ENCODE measurements at places on chromosomes 7 and 10.

GRCh38 chr7:30254717-30255063 lies 29.7 kb upstream of the ZNRF2 start:
- no peak for DNase-seq

DNA sequence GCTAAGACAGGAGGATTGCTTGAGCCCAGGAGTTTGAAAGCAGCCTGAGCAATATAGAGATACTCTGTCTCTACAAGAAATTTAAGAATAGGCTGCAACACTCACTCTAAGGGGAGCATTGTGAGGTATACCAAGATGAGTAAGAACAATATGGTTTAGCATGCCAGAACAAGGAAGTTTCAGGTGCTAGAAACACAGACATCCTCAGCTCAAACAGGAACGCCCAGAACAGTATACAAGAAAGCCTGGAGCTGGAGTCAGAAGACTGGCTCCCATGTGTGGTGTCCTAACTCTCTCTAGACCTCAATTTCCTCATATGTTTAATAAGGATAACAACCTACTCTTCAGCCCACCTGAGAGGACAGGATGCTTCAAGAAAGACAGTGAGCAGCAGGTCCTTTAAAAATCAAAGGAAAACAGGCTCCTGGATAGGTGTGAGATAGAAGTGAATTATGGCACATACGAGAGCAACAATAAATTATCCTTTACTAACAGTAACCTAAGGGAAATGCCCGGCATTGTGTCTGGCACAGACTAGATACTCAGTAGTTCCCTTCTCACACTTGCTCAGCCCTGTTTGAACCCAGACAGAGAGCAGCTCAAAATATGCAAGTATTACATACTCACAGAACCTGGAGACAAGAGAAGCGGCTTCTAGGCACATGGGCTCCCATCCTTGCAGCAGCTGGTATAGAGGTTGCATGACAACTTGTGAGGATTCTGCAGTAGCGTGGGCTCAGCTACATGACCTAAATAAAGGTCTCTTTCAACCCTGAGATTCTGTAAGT lies 45.4 kb downstream of the KAT6B start:
- no peak for DNase-seq

GRCh38 chr10:25130906-25131305 lies 43.9 kb upstream of the GPR158 start:
- no peak for DNase-seq

GRCh38 chr7:150336746-150337145 lies 4.7 kb downstream of the RARRES2 start:
- no peak for DNase-seq

- no peak for DNase-seq
Measured at GRCh38 chr10:70295321-70295720, 11.5 kb upstream of the NPFFR1 start.
